ENCODE measurements at places on chromosomes 2 and 18.

DNA sequence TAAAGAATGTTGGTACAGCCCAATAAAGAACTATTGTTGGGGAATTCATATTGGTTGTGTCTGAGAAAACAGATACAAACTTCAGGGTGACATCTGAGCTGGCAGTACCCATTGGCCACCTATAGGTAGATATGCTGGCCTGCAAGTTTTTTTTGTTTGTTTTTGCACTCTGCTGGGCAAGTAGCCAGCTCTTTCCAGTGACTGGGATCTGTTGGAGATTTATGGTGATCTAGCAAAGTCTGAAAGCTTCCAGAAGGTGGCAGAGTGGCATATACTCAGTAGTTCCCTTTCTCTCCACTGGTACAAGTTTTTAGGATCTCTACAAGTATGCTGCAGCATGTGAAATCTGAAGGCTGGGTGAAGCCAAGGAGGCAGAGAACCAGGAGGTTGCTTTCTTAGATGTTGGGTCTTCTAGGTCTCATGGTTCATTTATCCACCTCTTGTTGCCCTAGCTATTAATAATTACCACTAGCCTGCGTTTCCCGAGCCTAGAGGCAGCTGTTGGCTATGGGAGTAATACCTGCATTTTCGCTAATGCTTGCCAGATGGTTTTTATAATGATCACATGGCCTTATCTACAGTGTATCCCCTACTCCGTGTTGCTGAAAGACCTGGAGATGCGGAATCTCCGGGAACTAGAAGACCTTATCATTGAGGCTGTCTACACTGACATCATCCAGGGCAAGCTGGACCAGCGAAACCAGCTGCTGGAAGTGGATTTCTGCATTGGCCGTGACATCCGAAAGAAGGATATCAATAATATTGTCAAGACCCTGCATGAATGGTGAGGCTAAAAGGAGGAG is 9.5 kb downstream of the COPS7B start:
- peak; percentile 25 for DNase-seq

GRCh38 chr2:143716522-143716921 is 587.3 kb downstream of the ARHGAP15 start:
- DNase-seq = no peak

DNA sequence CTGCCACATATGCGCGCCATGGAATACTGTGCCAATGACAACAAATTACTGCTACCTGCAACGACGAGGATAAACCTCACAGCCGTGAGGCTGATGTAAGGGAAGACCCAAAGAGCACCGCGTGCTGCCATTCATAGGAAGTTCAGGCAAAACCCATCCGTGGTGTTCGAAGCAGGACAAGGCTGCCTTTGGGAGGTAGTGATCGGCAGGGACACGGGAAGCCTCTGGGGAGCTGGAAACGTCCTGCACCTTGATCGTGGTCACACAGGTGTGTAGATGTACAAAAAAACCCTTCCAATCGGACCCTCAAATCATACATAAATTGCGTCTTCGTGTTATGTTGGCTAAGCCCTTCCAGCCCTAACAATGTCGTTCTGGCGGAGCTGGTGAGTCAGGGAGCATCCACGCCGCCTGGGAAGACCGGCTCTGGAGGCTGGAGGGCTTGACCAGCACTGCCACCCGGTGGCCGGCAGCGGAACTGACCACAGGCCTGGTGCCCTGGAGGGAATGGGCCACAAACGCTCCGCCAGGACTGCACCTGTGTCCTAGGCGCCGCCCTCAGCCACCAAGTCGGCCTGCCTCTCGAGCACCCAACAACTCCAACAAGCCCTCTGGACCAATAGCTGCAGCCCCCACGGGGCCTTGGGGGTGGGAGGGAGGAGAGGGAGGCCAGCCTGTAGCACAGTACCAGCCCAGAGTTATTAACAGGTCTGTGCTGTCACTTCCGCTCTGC is 4.1 kb upstream of the NEURL3 start:
- DNase-seq = peak; percentile 48

DNA sequence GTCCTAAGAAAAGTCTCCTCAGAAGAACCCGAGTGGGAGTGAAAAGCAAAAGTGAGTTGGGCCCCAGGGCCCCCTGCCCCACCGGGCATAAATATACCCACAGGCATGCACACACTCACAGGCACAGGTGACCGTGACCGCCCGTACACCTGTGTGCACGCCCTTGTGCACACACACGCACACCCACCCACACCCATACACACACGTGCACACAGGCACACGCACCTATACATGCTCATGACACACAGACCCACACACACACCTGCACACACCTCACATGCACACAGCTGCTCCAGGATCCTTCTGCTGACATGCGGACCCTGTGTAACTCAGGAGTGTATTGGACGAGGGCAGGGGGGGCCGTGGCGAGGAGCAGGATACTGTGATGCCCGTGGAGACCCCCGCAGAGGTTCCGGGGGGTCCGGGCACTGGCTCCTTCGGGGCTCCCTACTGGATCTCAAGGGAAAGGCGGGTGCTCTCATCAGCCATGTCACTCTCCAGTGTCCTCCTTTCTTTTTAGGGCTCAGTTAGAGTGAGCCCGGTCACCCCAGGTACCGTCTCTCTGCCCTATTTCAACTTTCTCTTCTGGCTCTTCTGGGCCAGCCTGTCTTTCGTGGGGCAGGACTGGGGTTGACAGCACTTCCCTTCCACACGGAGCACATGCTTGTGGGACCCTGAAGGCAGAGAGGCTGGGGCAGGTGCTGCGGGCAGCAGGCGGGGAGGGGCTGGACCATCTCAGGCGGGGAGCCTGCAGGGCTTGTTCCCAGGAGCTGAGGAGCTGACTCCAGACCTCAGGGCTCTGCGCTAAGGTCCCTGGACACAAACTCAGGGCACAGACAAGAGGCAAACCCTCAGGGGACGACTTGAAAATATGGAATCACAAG is 48.5 kb downstream of the TPO start:
- DNase-seq = no peak

DNA sequence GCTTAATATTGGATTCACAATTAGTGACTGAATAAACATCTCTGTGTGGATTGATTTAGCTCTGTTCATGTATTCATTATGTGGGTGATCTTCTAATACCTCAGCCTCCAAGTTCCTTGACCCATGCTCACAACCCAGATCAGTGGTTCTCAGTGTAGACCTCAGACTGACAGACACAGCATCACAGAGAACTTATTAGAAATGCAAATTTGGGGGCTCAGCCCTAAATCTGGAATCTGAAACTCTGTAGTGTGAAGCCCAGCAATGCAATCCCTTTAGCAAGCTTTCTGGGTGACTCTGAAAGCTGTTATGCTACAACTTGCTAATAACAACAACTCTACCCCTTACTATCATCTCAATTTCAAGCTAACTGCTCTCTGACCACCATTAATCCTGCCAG is 273.1 kb upstream of the FANCL start:
- no peak for DNase-seq

DNA sequence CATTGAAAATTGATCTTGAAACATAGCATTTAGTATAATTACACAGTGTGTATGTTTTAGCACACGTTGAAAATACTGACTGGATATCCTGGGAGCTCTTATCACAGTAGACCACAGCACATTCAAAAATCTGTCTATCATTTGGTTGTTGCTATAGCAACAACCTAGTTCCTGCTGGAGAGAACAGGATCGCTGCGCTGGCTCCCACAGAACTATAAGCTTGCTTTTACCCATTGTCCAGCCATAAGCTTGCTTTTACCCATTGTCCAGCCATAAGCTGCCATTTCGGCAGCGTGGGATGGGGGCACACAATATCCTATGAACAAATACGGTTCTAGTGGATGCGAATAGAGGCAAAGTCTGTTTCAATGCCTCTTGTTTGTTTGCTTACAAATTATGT is 70.4 kb upstream of the ST6GAL2 start:
- DNase-seq = no peak

- DNase-seq = no peak
Observed at GRCh38 chr2:131034122-131035051, 58.9 kb downstream of the FAM168B start.

DNA sequence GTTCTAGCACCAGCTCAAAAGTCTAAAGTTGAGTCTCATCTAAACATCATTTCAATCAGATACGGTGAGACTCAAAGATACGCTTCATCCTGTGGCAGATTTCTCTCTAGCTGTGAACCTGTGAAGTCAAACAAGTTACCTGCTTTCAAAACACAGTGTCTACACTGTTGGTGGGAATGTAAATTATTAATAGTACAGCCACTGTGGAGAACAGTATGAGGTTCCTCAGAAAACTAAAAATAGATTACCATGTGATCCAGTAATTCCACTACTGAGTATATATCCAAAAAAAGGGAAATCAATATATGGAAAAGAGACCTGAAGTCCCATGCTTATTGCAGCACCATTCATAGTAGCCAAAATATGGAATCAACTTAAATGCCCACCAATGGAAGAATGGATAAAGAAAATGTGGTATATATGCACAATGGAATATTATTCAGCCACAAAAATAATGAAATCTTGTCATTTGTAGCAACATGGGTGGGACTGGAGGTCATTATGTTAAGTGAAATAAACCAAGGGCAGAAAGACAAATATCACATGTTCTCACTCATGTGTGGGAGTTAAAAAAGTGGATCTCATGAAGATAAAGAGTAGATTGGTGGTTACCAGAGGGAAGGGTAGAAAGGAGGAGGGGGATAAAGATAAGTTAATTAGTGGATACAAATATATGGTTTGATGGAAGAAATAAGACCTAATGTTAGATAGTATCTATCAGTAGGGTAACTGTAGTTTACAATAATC is 11.7 kb downstream of the UBR3 start:
- DNase-seq = no peak

DNA sequence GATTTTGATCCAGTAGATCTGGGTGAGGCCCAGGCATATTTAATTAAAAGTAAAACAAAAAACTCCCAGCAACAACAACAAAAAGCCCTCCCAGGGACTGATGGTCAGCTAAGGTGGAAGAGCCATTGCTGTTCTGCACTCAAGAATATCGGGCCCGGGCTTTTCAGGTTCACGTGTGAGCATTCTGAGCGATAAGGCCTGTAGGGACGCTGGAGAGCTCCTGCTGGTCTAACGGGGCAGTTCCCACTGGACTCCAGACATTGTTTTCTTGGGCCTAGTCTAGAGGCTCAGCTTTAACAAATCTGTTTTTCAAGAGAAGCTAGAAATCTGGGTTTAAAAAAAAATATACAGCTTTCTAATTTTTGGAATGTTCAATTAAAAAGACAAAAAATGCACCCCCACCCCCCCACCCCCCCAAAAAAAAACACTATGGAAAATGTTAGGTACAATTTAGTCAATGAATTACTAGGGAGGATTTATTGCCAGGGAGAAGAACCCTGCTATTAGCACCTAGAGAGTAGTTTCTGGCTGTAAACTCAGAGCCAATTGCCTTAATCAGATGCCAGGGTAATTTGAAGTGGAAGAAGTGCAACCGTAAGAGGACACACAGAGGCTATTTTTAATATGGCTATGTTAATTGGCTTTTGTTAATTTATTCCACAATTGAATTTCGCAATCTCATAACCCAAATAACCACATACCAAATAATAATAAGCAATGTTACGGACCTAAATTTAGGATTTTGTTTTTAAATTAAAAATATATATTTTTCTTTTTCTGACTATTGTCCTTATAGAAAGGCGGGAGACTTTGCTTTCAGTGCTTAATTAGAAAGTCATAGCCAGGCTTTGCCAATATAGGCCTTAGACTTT is 78.9 kb downstream of the MAP4K4 start:
- no peak for DNase-seq

DNA sequence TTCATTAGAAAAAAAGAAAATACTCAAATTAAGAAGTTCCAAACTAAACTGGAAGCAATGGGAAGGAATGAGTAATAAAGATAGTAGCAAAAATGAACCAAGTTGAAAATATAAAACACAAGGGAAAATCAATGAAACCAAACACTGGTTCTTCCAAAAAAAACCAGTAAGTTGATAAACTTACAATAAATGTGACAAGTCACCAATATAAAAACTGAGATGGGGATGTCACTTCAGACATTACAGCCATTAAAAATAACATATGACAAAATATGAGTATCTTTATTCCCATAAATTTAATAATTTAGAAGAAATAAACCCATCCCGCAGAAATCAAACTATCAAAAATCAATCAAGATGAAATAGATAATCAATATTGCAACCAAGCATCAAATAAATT is 633.9 kb upstream of the RAB6C start:
- DNase-seq = no peak

- DNase-seq = no peak
Observed at GRCh38 chr2:71263386-71263785, 36.5 kb upstream of the PAIP2B start.

- DNase-seq = no peak
Observed at GRCh38 chr18:74465775-74466174, 8.7 kb upstream of the DIPK1C start.

DNA sequence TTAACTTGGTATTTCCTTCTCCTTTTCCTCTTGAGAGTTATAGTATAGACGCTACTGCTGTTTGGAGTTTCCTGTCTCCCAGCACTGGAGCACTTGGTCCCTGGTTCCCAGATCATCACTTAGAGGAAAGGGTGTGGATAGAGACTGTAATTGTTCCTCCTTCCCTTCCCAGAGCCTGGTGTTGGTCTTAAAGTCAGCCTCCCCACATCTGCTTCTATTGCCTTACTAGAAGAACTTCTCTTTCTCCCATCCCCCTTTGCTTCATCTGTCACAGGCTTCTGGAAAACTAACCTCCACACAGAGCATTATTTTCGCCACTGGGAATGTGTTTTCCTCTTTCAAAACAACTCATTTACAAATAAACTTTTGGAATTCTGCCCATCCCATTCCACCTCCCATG is 131.0 kb downstream of the CCDC85A start:
- no peak for DNase-seq

DNA sequence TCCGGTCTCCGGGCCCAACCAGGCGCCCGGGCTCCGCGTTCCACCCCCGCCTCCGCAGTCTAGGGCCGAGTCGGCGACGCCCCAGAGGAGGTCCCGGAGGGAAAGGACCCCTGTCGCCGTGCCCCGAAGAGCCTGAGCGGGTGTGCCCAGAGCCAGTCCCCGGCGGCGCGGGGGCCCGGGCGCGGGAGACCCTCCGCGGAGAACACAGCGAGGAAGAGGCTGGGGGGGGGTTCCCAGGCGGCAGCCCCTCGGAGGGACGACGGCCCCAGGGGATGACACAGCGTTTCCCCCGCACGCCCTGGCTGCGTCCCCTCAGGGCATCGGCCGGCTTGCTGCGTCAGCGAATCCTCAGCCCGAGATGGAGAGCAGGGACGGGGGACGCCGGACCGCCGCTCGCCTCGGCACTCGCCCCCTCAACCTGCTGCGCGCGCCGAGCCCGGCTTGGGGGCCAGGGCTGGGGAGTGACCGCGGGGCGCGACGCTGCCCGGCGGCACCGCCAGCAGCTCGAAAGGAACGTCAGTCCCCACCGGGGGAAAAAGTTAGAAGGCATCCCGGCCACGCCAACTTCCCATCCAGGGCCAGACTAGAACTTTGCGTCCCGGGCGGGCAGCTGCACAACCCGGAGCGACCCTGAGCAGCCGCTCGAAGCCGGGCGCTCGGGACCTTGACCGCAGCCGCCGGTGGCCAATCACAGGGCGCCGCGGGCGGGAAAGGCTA is 711 bp downstream of the SFXN5 start:
- DNase-seq = no peak
